ENCODE measurements at places on chromosomes 16 and 17.

GRCh38 chr17:32773856-32774694, 102.8 kb downstream of the MYO1D start:
- no peak for DNase-seq

- no peak for DNase-seq
Observed at GRCh38 chr17:55086635-55087058, 118.1 kb downstream of the STXBP4 start.

DNA sequence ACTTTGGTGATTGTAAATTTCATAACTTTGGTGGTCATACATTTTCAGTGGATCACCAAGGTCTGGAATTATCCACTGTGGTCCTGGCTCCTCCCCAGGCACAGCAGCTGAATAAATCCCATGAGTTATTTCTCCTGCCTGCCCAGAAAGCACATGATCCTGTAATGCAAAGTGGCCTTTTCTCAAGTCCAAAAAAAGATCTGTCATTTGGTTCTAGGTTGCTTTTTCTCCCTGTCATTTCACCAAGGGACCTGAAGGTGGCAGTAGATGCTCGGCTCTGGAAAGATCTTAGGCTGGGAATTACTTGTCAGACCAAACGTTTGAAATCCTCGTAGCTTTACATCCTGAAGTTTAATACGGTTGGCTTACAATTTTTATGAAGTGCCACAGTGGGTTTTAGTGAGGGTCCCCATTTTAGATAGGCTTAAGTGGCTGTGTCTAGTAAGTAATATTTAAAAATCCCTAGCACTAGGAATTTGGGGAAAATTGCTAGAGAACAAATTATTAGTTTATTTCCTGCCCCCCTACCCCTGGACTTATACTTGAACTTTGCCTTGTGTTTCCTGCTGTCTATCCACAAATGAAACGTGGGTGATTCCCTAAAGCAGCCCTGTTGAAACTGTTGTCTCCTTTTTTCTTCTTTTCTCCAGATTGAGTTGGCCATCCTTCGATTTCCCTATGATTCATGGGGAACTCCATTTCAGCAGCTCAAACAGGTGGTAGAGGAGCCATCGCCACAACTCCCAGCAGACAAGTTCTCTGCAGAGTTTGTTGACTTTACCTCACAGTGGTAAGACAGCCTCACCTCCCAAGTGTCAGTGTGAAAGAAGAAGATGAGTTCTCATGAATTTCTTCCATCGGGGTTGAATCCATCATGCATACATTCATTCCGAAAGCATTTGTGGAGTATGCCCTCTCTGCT, 111.7 kb downstream of the MAP2K6 start:
- no peak for DNase-seq

GRCh38 chr17:56149266-56150036, 3.8 kb upstream of the ANKFN1 start:
- DNase-seq: no peak

GRCh38 chr16:67672739-67673662, 6.4 kb downstream of the C16orf86 start:
- no peak for DNase-seq

DNA sequence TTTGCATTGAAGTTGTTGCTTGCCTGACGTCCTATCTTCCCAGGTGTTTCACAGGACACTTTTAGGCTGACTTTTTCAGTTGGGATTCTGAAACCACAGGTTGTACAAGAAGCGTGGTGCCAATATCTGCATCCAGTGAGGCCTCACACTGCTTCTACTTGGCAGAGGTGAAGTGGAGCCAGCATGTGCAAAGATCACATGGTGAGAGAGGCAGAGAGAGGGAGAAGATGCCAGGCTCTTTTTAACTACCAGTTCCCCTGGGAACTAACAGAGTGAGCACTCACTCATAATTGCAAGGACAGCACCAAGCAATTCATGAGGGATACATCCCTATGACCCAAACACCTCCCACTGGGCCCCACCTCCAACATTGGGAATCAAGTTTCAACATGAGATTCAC, 5.8 kb upstream of the ABCA6 start:
- DNase-seq: no peak

GRCh38 chr17:565521-565920, 149.1 kb downstream of the VPS53 start:
- DNase-seq: no peak

- peak; percentile 58 for DNase-seq
Observed at GRCh38 chr17:49494986-49495841, at the start of gene NGFR. Gene NGFR (plus strand): TSS chr17:49495293. CDS start chr17:49495418, 125 bp downstream.

DNA sequence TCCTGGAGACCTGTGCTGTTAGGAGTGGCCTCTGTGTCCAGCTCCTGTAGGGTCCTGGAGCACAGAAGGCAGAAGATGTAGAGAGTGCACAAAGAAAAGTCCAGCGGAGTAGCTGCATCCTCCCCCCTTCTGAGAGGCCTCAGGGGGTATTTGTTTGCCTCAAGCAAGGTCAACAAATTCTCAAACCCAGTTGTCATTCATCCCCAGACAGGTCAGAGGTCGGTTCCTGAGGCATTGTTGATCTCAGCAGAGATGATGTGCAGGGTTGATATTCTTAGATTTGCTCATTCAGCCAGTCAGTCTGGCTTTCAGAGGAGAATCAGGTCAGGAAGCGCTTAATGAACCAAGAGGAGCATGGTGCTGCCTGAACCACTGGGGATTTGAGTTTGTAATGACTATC, 8.3 kb upstream of the RBFOX1 start:
- no peak for DNase-seq

DNA sequence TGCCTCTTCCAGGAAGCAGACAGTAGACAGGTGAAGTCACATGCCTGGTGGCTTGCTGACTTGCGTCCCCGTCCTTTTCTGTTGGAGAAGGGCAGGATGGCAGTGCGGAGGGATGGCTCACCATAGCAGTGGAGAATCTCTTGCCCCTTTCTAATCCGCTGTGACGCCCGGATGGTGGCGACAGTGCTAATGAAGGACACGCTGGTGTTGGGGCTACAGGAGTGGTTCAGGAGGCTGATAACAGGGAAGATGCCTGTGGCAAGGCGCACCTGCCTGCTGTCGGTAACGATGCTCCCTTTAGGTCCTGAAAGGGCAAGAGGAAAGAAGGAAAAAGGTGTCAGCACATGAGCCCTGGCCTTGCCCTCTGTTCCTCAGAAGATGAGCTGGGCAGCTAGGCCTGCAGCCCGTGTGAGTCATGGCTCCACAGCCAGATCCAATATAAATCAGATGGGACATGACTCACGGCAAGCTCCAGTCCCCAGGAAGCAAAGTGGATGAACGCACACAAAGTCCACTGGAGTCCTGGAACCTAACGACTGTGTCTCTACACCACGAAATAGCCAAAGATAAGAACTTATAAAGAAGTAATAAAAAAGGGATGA, 25.5 kb downstream of the SERPINF1 start:
- no peak for DNase-seq

DNA sequence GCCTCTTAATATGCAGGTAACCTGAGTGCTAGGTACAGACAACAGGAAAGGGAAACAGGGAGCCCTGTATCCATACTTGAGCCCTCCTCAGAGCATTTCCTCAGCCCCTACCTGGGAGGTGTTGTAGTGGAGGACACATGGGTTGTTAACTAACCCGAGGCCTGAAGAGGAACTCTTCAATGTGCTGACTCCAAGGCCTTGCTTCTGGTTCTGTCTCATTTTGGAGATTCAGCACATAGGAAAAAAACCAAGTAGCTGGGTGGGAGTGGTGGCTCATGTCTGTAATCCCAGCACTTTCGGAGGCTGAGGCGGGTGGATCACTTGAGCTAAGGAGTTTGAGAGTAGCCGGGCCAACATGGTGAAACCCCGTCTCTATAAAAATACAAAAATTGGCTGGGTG, 24.8 kb downstream of the SNX11 start:
- DNase-seq: no peak

DNA sequence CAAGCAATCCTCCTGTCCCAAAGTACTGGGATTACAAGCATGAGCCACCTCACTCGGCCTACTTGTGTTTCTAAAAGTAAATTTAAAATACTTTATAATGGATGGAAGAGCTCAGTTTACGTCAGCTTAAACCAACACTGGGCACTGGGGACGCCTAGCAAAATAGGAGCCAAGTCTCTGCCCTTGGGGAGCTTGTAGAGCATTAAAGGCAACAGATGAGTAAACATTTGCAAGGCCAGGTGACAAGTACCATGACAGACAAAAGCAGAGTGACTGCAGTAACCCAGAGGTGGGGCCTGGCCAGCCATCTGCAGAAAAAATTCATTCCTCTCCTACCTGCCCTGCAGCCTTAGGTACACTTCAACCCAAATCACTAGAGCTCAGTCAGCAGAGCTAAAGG, 12.1 kb upstream of the NLK start:
- no peak for DNase-seq

GRCh38 chr16:78385086-78385805, 285.8 kb downstream of the WWOX start:
- no peak for DNase-seq

GRCh38 chr16:10076037-10076436, 106.2 kb downstream of the GRIN2A start:
- DNase-seq: no peak

DNA sequence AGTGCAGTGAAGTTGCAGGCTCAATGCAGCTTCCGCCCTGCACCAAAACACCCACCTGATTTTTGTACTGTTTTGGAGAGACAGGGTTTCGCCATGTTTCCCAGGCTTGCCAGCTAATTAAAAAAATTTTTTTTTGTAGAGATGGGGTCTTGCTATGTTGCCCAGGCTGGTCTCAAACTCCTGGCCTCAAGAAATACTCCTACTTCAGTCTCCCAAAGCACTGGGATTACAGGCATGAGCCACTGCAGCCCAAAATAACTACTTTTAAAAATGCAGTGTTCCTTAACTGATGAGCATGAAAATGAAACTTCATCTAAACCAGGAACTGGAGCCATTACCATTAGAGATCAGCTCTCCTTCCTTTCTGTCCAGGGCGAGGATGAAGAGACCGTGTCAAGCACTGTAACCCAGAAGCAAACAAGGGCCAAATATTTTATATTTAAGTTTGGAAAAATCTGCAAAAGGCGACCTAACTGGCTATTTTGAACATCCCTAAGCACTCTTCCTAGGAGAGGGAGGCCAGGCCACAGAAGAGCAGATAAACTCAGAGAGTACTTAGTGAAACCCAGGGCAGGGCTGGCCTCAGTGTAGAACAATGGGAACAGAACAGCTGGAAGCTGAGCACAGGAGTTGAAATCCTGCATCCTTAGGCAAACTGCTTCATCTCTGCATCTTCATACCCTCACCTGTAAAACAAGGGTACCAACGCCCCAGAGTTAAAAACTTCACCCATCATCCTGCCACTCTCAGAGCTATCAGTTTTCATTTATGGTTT, 24.0 kb downstream of the CREBBP start:
- no peak for DNase-seq
